ENCODE measurements at places on chromosomes 5 and 9.
A peak's percentile ranks its signal among the peaks of the same experiment; 100 is the strongest.

- no peaks in the 10 kb centered on the region for H3K27me3 ChIP-seq
- no peak for DNase-seq
- H3K36me3 ChIP-seq = no peaks in the 10 kb centered on the region
- no peaks in the 10 kb centered on the region for H3K4me1 ChIP-seq
- no peak overlapping the region for H3K4me3 ChIP-seq
These were observed 217.5 kb downstream of the DRD1 start for GRCh38 chr5:175226506-175226905.

GRCh38 chr5:97133101-97133500, 9.3 kb downstream of the LIX1 start:
- H3K27me3 ChIP-seq = no peaks in the 10 kb centered on the region
- peaks cover 8% of the 10 kb centered on the region for H3K4me1 ChIP-seq
- DNase-seq = no peak
- H3K36me3 ChIP-seq = no peaks in the 10 kb centered on the region
- H3K4me3 ChIP-seq = no peak overlapping the region

- no peak overlapping the region for H3K4me3 ChIP-seq
- H3K36me3 ChIP-seq = no peaks in the 10 kb centered on the region
- H3K27me3 ChIP-seq = no peaks in the 10 kb centered on the region
- H3K4me1 ChIP-seq = no peaks in the 10 kb centered on the region
- peak; percentile 31 for DNase-seq
These were observed 1429.1 kb downstream of the MAT2B start for GRCh38 chr5:164934561-164934960.

DNA sequence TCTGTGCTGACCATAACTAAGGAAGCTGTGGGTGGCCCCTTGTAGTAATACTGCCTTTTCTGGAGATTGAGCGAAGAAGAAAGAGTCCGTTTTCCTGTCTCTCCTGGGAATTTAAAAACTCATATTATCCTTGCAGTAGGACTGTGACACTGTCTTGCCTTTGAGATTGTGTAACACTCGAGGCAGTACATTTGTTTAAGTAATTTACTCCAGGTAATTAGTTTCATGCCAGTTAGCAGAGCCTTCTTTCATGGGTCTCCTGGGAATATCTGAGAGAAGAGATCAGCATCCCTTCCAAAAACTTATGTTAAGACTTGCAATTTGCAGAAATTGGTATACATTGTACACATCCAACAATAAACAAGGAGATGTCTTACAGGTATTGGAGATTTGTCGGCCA, 405.6 kb downstream of the DMRT2 start:
- H3K36me3 ChIP-seq = no peaks in the 10 kb centered on the region
- no peak overlapping the region for H3K4me3 ChIP-seq
- no peak overlapping the region for H3K27ac ChIP-seq
- DNase-seq = no peak
- no peaks in the 10 kb centered on the region for H3K27me3 ChIP-seq
